ENCODE measurements at places on chromosomes 12 and 14.

- DNase-seq: no peak
Measured at GRCh38 chr14:35525695-35526094, 8.3 kb upstream of the INSM2 start.

DNA sequence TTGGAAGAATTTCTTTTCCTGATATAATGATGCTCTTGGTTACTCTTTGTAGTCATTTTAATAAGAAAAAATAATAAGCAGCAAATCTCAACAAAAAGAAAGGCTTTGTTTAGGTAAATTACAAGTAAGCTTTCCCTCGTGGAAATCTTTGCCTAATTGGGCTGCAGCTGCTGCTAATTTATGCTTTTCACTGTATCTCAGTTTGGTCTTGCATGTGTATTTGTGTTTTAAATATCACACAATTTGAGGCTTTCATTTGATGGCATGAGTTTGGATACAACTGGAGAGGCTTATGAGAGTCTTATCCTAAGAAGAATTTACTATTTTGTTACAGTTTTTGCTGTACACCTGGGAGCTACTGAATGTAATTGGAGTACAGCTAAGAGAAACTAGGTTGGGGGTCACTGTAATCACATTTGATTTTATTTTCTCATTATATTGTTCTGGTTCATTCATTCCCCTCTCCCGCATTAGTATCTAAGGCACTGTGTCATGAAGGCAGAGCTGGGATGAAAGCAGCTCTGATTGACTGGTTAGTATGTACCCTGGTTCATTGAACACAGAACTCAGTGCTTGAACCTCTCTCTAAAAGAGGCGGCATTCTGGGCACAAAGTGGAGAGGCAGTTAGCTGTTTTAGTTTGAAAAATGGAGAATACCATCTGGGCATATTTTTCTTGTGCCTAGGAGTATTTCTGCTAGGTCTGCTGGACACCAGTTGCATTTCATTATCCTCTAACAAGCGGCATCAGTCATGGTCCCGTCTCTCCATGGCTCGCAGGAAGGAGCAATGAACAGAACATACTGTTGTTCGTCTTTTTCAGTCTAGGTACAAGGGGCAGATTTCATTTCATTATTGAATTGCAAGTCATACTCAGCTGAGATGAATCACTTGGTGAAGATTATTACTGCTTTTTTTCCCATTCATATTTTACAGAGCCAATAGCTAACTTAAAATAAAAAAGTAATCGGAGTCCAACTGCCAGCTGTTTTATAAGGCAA, 118.0 kb upstream of the TMEM260 start:
- DNase-seq: no peak

DNA sequence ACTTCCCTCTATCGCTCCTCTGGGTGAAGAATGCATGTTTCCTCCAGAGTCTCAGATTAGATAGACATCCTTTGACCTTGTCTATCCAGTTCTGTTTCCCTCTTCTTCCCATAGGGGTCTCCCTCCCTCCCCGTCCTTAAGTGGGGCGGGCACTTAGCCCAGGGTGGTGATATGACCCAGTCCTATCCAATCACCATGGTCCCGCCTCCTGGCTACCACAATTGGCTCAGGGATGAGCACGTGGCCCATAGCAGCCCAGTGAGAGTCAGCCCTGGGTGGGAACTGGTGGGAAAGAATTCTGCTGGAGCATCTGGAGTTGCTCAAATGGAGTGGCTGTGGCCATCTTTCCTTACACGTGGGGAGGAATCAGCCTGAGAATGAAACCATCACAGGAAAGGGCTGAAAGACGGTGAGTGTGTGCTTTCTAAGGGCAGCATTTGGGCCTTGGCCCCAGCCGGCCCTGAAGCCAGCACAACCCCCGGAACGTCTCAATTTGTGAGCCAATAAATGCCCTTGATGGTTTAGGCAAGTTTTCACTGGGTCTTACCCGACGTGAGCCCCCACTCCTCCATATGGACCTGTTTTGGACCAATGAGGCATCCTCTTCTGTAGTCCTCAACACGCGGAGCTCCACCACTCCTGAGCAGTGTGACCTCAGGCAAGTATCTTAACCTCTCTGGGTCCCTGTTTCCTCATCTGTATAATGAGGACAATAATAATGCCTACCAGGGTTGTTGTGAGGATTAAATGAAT, 14.4 kb upstream of the MLXIP start:
- no peak for DNase-seq

DNA sequence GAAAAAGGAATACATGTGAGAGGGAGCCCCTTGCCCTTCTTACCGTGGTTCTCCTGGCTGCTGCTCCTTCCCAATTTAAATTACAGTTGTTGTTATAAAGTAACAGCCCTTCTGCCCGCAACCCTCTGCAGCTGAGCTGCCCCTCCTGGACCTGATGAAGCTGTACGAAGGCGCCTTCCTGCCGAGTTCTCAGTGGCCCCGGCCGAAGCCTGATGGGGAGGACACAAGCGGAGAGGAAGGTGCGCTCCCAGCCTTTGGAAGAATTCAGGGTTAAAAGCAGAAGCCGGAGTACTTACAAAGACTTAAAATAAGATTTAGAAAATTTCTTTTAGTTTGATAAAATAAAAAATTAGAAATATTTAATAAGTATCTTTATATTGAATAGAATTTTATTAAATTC, 55.2 kb downstream of the EP400 start:
- no peak for DNase-seq

DNA sequence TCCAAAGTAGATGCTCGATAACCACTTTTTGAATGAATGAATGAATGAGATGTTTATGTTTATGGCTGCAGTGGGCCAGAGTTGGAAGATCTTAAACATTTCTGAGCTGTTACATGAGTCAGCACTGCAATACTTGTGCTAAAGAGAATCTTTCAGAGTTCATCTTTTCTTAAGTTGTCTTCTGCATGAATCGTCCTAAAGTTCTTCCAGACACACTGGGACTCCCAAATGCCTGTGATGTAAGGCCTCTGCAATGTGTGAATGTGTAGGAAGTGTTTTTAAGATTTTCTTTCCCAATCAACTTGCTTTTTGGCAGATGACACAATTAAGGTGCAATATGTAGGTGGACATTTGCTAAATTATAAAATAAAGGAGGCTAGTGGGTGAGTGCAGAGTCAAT, 50.3 kb upstream of the TRIM9 start:
- DNase-seq: no peak

DNA sequence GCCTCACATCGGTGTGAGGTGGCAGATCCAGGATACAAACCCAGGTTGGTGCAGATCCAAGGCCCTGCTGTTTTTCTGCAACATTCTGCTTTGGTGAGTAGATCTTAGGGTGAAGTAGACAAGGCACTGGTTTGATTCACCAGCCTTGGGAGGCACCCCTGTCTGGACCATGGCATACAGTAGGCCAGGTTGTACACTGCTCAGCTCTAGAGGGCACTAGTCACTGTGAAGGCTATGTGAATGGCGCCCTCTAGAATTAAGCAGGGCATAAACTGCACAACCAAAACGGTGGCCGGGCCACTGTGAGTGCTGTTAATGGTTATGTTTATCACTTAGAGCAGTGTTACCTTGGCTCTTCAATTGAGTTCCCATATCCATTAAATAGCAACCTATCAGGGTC, 280.6 kb upstream of the PWP1 start:
- no peak for DNase-seq

GRCh38 chr14:30267141-30267540, 291.8 kb upstream of the G2E3 start:
- DNase-seq: no peak

- DNase-seq: no peak
Measured at GRCh38 chr12:83763425-83763824, 1076.7 kb downstream of the TMTC2 start.

- DNase-seq: no peak
Measured at GRCh38 chr12:93247313-93247991, 130.3 kb upstream of the NUDT4 start.

GRCh38 chr12:105036937-105037649, 47.2 kb downstream of the ALDH1L2 start:
- no peak for DNase-seq

- no peak for DNase-seq
Measured at GRCh38 chr12:2101771-2102170, 49.0 kb downstream of the CACNA1C start.

DNA sequence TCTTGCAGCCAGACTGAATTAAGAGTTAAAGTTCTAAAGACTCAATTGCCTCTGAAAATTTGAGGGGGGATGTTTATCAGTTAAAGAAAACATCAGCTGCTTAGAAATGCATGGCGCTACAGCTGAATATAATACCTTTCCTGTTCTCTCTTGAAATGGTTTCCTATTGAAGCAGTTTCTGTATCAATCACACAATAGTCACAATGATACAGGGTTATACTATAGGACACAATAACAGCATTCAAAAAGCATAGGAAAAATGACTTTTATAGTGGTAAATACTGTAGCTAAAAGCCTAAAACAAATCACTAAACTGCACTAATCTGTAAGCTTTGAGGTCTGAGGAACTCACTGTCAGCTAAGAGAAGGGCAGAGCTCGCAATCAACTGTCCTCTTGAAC, 15.2 kb downstream of the MDGA2 start:
- DNase-seq: no peak

DNA sequence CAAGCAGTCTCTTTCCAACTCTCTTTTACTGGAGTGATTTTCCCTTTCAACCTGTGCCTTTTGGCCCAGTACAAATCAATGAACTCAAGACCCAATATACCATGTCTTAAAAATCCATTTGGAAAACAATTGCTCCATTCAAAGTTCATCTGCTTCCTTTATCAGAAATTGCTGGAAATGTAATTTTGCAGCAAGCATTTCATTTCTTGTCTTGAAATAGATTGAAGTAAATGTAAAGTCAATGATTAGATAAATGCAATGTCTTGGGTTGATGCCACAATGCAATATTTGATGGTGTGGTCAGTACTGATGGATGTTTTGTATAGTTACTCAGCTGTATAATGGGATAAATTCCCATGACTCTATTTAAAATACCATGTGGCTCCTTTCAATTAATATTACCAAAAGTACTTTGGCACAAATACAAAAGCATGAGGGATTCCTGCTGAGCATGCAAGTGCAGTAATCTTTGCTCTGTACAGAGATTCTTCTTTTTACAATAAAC, 707.7 kb upstream of the NOVA1 start:
- no peak for DNase-seq

DNA sequence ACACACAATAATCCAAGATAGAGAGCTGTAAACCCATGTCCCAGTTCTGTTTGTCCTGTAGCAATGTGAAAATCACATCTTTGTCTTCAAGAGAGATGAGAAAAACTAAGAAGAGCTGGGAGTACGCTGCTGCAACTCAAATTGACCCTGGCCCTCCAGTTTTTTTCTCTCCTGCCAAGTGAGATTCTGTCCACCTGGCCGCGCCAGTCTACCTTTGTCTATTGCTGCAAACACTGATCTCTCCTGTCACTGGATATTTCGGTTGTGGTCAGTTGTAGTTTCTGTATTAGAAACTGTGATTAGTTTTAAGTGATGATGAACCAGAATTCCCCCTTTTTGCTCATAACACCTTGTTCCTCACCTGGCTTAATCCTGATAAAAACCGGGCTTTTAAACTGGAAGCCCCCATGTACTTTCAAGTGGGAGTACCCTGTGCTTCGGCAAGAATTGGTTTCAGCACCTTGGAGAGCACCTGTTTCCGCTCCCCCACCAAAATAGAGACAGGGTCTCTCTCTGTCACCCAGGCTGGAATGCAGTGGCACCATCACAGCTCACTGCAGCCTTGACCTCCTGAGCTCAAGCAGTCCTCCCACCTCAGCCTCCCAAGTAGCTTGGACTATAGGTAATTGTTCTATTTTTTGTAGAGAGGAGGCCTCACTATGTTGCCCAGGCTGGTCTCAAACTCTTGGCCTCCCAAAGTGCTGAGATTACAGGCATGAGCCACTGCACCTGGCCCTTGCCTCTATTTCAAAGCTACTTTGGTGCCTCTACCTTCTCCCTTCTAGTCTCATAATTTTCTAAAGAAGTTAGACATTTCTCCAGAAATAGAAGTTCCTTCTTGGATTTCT, 156.8 kb downstream of the PHETA1 start:
- no peak for DNase-seq

All from stimulated activated CD4-positive, alpha-beta T cell treated with anti-CD3 and anti-CD28 coated beads, Interleukin-1b, Interleukin-23, amount 100 ng/mL, for 1 hour (primary cell).